NCI-H1694 (cell line): ENCODE measurements at places on chromosomes 1 and 21.

DNA sequence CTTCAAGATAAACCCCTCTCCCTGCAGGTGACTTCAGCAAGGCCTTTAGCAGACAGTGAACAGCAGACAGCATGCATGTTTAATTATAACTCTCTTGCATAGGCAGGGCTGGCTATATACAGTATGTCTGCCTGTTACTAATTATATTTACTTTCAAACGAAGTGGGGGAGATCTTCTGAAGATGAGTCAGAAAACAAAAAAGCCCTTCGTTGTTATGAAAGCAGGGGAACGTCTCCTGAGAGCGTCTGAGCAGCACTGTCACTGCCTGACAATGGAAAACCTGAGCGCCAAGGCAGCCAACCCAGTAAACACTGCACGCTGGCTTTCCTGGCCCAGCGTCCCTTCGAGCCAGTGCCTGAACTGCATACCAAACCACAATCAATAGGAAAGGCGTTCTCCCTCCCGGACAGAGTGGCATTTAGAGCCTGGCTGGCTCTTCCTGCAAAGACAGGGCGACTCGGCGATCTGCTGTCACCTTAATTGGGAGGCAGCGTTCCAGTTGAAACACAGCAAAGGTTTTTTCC, 54.1 kb downstream of the TOMM20 start:
- DNase-seq: peak; percentile 47

- no peak for DNase-seq
These were observed 139.3 kb downstream of the NFIA start for GRCh38 chr1:61221642-61222041.

DNA sequence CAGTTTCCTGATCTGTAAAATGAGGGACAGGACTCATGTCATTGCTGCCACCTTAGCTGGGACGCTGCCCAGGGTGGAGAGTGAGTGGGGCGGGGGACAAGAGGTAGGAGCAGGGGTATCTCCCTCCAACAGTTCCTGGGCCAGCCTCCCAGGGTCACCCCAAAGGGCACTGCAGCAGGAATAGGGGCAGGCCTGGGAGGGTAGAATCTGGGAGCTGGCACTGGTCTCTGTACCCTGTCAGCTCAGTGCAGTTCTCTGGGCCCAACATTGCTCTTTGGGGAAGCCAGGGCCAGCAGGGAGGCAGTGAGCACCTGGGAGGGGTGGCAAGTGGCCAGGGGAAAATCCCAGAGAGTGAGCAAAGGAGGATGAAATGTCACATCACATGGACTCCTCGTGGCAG, 55.8 kb downstream of the ELK4 start:
- DNase-seq: no peak

GRCh38 chr1:230713915-230714764, at the start of gene AGT:
Gene AGT (minus strand): TSS chr1:230714122. CDS start chr1:230710823, 3,299 bp downstream.
- no peak for DNase-seq

DNA sequence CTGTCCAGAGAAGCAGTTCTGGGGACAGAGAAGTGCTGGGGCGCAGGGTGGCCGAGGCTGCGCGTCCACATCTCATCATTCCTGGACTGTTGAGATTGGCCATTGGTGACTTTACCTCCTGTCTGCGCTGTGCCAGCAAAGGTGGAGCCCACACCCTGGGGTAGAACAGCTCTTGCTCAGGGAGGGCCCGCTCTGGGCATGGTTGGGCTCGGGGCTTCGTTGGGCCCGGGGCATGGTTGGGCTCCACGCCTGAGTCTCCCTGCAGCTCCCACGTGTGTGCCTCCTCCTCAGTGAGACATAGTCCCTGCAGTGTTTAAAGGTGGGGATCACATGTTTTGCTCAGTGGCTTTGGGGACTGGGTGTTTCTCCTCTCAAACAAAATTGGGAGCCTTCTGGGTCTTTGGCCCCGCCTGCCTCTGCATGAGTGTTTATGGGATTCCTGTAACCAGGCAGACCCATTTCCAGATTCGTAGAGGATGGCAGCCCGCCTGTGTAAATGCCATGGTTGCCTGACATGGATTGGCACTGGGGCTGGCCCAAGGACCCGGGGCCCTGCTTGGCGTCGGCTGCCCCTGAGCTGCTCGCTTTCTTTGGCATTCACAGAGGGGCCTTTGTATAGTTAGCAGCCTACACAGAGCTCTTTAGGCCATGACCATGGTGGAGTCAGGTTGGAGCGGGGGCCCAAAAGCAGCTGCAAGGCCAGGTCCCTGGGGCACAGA, 104.6 kb downstream of the TLR5 start:
- no peak for DNase-seq

DNA sequence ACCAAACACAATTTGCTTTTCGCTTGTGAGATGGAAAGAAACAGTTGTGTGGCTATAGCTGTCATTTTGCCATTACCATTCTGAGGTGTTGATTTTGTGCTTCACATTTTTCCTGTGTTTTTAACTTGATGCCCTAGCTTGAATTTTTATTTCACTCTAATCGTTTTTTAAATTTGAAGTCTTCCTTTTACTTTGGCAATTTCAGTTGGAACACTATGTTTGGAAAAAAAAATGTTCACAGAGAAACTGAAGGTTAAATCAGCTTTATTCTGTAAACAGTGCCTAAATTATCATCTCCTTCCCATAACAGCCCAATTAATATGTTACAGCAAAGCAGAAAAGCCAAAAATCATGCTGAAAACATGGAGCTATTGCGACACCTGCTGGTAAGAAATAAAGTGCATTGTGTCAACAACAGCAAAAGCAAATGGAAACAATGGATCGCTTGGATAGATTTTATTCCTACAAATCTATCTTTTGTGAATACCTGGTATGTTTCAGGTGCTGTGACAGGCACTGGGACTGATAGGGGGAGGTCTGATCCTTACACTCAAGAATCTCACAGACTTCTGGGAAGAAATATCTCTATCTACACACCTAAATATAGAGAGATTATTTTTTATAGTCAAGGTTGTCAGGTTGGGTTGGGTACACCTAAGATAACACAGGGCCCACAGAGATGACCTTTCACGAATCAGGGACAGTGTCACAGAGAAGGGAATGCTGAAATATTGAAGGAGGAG, 16.2 kb upstream of the ERICH3 start:
- peak; percentile 87 for DNase-seq

- DNase-seq: peak; percentile 69
These were observed 139.6 kb downstream of the NAV1 start for GRCh38 chr1:201678264-201679101.
